Endothelial cell of umbilical vein (primary cell): ENCODE measurements at places on chromosomes 12 and 14. TPM values are rescaled to one million over a fixed set of nuclear protein-coding genes. Genes with fewer than 3 reads are reported as not detected.

Gene PRKD1
- total RNA-seq, result 10.3 and 10.9 TPM in 2 replicates

DNA sequence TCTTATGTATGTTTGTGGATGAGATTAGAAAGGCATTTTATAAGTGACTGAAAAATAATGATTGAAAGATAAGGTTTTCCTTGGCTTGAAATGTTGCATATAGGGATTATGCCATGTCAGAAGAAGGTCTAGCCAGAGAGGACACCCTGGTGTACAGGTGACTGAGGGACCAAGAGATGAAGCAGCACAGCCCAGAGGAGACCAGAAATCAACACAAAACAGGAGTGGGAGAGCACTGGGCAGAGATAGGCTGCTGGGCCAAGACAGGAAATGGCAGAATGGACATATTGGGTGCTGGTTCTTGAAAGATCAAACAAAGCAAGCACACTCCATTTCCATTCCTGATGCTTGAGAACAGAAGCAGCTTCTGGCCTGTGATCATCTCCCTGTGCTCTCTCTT lies 24.4 kb upstream of the FRMD6 start:
- no peaks in the 10 kb centered on the region for H3K36me3 ChIP-seq
- H3K4me1 ChIP-seq, result no peaks in the 10 kb centered on the region
- no peak overlapping the region for H3K27ac ChIP-seq
- H3K27me3 ChIP-seq, result no peaks in the 10 kb centered on the region

- no peaks in the 10 kb centered on the region for H3K4me1 ChIP-seq
- H3K36me3 ChIP-seq, result no peaks in the 10 kb centered on the region
- no peaks in the 10 kb centered on the region for H3K27me3 ChIP-seq
- no peak for DNase-seq
- no peak overlapping the region for H3K27ac ChIP-seq
- no peak overlapping the region for H3K4me3 ChIP-seq
Observed at GRCh38 chr14:94713115-94713514, 56.8 kb downstream of the GSC start.

- H3K36me3 ChIP-seq, result no peaks in the 10 kb centered on the region
- DNase-seq, result no peak
- H3K27me3 ChIP-seq, result peaks cover 4% of the 10 kb centered on the region
Observed at GRCh38 chr14:75566321-75566720, 12.1 kb upstream of the FLVCR2 start.

DNA sequence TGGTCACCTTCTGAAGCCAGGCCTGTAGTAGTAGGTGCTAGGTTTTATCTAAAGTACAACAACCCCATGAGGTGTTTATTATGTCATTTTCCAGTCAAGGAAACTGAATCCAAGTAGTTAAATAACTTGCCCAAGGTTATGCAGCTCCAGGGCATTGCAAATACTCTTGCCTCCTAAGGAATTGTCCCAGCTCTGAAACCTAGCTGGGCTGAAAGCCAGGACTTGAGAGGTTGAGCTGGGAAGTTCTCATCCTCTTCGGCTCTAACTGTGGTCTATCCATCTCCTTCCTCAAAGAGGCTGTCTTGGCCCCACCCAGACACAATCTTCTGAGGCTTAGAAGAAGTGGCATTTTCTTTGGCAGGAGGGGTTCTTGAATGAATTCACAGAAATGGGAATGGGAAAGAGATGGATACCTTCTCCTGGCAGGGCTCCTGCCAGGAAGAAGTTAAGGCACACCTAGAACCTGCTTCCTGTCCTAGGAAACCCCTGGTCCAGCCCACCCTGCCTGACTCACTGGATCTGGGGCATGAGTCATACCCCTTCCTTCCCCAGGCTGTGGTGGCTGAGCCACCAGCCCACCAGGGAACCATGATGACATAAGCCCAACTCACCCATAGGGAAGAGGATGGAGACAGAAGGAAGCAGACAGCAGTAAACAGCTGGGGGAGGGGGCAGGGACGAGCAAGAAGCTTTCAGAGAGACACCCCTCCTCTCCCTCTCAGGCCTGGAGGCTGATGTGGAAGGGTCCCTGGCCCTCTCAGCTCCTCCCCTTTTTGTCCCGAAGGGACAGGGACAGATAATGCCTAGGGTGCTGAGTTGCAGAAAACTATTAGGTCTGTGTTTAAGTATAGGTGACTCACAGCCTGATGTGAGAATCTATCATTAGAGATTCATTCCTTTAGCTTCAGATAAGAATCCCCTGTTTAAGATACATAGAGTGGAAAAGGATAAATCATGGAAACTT lies 2.1 kb upstream of the PLEK2 start:
- DNase-seq, result peak; percentile 87
- H3K27ac ChIP-seq, result peak overlapping the region; percentile 87
- H3K4me1 ChIP-seq, result peaks cover 27% of the 10 kb centered on the region
- no peaks in the 10 kb centered on the region for H3K27me3 ChIP-seq
- H3K36me3 ChIP-seq, result no peaks in the 10 kb centered on the region
- H3K4me3 ChIP-seq, result no peak overlapping the region

DNA sequence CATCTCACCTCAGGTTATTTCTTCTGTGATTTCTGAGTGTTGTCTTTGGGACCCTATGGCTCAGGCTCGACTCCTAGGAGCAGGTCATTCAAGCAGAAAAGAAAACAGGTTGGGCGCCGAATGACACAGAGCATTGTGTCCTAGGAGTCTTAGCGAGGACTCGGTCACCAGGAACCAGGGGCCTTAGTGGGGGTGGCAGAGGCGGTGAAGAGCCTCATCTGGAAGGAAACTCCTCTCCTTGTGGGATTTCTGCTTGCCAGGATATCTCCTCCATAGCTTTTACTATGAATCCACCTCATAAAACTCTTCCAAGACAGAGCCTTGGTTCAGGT lies 630 bp downstream of the PLEKHH1 start:
- H3K4me3 ChIP-seq, result no peak overlapping the region
- H3K27ac ChIP-seq, result no peak overlapping the region
- H3K36me3 ChIP-seq, result no peaks in the 10 kb centered on the region
- H3K27me3 ChIP-seq, result peaks cover 34% of the 10 kb centered on the region

GRCh38 chr12:131137836-131138637 lies 184.3 kb downstream of the ADGRD1 start:
- H3K4me1 ChIP-seq, result no peaks in the 10 kb centered on the region
- no peak overlapping the region for H3K27ac ChIP-seq
- H3K36me3 ChIP-seq, result no peaks in the 10 kb centered on the region

DNA sequence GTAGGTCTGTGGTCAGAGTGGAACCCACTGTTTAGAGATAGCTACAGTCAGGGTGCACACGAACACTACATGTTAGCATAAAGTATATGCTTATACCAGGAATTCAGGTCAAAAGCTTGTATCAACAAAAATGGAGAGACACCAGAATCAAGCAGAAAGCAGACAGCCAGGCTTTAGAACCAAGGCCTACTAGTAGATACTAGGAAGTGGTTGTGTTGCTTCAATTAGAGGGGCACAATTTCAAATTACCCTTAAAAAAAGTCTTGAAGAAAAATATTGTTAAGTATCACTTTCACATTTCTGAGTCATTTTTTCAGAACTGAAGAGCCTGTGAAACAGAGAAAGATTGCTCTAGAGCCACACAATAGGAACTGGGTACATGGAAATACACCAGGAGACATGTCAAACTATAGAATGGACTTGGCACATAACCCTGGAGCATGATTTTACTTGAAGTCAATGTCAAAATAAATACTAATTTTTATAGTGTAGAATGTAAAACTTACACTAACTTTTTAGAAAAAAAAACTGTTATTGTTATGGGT lies 41.6 kb downstream of the LRRC9 start:
- no peak overlapping the region for H3K4me3 ChIP-seq
- no peak overlapping the region for H3K27ac ChIP-seq
- H3K27me3 ChIP-seq, result peaks cover 5% of the 10 kb centered on the region
- H3K4me1 ChIP-seq, result no peaks in the 10 kb centered on the region

DNA sequence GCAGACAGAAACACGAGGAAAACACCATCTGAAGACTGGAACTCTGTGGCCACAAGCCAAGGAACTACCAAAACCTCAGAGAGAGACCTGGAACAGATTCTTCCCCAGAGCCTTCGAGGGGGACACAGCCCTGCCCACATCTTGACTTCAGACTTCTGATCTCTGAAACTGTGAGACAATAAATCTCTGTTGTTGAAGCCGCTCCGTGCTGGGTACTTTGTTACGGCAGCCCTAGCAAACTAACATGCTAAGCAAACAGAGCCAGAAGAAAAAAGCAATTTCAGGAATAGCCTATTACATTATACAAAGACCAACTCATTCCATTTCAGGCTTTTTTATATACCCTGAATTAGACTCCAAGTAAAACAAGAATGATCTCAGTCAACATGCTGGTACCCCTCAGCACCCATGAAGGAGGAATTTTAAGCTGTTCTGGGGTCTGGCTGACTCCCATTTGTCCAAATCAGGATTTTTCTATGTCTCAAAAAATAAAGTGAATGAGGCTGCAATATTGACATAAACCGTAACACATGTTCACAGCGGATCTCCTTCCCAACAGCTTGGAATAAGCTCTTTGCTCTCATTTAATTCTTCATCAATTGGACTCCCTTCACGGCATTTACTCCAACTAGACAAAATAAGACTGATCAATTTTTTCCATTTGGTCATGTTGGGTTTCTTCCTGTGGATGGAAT lies 190.1 kb downstream of the FOXN3 start:
- H3K36me3 ChIP-seq, result no peaks in the 10 kb centered on the region
- no peaks in the 10 kb centered on the region for H3K4me1 ChIP-seq
- no peak for DNase-seq
- H3K27ac ChIP-seq, result no peak overlapping the region
